ENCODE measurements at places on chromosomes 3 and 15.

- peak; percentile 57 for DNase-seq
Observed at GRCh38 chr15:45795440-45796069, 160.7 kb downstream of the SQOR start.

GRCh38 chr15:61916104-61916503 is 144.1 kb downstream of the VPS13C start:
- no peak for DNase-seq

DNA sequence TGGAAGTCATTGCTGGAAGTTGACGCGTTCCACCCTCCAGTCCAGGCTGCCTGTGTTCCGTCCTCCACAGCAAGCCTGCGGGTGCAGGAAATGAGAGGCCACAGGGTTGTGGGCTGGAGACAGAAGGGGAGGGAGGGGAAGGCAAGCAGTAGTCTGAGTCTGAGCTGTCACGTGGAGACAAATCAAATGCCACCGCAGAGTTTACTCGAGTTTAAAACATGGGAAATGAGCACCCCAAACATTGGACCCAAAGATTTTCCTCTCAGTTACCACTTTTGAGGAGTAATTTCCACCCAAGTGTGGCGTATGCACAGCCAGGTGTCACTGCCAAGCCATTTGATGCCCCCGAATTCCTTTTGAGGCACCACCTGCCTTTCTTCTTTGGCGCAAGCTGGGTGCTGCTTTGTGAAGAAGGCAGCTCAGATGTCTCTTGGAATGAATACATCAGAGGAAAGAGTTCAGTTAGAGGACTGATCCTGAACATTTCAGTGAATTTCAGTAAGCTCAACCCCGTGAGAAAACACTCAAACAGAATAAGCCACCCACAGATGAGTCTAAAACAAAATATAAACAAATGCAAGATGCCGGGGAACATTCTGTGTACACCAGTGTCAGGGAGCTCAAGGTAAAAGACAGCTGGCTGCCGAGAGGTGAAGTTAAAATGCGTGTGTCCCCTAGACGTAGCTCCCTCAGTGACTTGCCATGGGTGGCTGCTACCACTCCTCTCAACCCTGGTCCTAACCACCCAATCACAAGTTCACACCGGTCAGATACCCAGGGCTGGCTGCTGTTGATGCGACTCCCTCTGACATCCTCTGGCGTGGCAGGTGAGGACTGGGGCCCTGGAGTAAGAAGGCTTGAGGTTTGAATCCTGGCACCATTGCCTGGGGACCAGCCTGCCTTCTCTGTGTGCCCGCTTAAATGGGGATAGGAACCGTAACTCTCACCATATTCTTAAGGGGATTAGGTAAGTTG is 203.8 kb downstream of the UACA start:
- DNase-seq, result peak; percentile 78

GRCh38 chr3:73592154-73593144 is 32.3 kb downstream of the PDZRN3 start:
- no peak for DNase-seq

DNA sequence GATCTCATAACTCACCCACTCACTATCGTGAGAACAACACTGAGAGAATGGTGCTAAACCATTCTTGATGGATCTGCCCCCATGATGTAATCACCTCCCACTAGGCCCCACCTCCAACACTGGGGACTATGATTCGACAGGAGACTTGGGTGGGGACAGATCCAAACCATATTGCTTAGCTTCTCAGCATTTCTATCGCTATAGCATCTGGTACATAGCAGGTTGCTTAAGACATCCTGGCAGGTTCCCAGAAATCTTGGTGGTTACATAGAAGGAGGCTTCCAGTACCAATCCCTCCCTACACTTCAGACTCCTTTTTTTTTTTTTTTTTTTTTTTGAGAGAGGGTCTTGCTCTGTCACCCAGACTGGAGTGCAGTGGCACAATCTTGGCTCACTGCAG is 487.8 kb downstream of the EDEM1 start:
- DNase-seq, result no peak

GRCh38 chr3:42177068-42177800 is 86.1 kb downstream of the TRAK1 start:
- DNase-seq, result no peak

- DNase-seq, result no peak
Observed at GRCh38 chr3:37338500-37338899, 164.1 kb upstream of the LRRFIP2 start.

GRCh38 chr3:37291275-37291700 is 116.9 kb upstream of the LRRFIP2 start:
- no peak for DNase-seq

- no peak for DNase-seq
Observed at GRCh38 chr3:158107605-158108444, 1.6 kb upstream of the SHOX2 start.

- no peak for DNase-seq
Observed at GRCh38 chr3:148879256-148879655, 14.2 kb downstream of the CPA3 start.

GRCh38 chr3:50189989-50190388 is 1.4 kb upstream of the GNAT1 start:
- DNase-seq, result no peak

- DNase-seq, result no peak
Observed at GRCh38 chr3:95717048-95717447, 1097.3 kb upstream of the EPHA6 start.

- no peak for DNase-seq
Observed at GRCh38 chr15:21267671-21268395, 172.5 kb downstream of the POTEB3 start.

DNA sequence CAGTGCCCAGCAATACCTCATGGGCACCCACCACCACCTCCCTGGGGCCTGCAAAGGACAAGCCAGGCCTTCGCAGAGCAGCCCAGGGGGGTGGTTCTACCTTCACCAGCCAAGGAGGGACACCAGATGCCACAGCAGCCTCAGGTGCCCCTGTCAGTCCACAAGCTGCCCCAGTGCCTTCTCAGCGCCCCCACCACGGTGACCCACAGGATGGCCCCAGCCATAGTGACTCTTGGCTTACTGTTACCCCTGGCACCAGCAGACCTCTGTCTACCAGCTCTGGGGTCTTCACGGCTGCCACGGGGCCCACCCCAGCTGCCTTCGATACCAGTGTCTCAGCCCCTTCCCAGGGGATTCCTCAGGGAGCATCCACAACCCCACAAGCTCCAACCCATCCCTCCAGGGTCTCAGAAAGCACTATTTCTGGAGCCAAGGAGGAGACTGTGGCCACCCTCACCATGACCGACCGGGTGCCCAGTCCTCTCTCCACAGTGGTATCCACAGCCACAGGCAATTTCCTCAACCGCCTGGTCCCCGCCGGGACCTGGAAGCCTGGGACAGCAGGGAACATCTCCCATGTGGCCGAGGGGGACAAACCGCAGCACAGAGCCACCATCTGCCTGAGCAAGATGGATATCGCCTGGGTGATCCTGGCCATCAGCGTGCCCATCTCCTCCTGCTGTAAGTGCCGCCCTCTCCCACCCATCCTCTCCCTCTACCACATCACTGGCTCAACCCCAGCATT is 19.2 kb upstream of the BFSP2 start:
- no peak for DNase-seq

DNA sequence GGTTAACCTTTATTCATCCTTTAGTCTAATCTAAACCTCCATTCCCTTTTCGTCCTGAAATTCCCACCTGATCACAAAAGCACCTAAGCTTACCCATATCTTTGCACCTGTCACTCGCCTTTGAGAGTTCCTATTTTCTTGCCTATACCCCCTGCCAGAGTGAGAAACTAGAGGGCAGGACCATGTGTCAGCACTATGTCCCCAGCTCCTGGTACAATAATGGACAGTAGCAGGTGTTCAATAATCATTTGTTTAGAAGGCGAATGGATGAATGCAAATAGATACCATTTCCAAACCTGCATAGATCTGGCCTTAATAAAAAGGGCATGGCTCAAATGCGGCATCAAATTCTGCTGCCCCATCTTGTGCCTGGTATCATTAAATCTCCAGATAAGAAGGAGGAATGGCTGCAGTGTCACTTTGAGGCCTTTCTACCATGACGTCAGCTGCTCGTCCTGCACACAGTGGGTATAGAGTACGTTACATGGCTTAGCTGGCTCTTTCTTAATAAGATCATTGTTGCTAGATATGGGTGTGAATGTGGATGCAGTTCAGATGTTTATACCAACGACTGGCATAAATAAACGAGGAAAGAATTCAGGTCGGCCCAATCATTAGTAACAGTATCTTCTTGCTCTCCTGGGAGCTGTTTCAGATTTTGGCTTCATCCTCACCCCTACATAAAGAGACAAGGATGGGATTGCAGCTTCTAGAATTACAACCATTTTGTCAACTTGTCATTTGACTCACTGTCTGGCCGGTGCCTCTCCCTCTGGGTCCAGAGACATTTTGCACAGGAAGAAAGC is 148.7 kb downstream of the RORA start:
- no peak for DNase-seq

DNA sequence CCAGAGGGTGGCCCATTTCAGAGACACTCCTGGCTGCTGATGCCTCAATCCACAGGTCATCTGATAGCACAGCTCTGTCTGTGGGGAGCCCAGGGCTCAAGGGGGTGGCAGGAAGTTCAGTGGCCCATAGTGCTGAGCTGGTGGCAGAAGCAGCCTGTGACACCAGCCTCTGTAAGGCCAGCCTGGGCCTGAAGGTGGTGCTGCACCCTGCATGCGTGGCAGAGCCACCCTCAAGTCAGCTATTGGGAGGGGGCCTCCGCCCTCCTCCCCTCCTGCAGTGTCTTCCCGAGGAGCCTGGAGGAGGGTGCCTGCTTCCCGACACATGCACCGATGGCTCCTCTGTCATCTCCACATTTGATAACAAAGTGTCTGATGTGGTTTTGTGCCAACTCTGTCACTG is 3.0 kb downstream of the PLA1A start:
- no peak for DNase-seq

DNA sequence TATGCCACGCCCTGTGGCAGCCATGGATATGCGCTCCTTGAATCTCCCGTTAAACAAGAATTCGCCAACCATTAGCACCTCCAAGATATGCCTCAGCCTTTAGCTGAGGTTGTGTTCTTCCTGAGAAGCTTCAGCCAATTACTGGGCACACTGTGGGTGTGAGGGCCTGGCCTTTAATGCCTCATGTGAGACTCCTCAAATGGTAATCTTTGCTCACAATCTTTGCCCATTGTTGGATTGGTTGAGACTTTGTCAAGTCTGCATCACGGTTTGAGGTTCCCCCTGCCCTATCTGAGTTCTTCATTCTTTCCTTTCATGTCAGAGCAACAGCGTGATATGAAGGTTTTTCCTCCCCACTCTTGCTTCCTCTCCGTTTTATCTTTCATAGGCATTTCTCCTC is 108.1 kb upstream of the CCDC54 start:
- DNase-seq, result no peak

- DNase-seq, result no peak
Observed at GRCh38 chr15:92480361-92480760, 86.7 kb downstream of the ST8SIA2 start.

DNA sequence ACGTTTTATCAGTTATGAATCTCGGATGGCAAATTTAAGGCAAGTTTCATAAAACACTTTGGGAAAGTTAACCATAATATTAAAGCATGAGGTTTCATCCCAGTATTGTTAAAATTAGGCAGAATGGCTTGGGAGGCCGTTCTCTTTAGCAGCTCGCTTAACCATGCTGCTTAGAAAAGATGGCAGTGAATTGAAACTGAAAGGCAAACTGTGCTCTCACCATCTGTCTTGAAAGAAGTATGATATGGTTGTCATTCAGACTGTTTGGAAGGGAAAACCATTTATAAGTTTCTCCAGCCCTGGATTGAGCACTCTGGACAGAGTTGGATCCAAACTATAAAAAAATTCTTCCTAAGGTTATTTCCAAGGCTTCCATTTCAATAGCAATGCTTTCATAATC is 332.3 kb upstream of the SUCLG2 start:
- DNase-seq, result no peak

DNA sequence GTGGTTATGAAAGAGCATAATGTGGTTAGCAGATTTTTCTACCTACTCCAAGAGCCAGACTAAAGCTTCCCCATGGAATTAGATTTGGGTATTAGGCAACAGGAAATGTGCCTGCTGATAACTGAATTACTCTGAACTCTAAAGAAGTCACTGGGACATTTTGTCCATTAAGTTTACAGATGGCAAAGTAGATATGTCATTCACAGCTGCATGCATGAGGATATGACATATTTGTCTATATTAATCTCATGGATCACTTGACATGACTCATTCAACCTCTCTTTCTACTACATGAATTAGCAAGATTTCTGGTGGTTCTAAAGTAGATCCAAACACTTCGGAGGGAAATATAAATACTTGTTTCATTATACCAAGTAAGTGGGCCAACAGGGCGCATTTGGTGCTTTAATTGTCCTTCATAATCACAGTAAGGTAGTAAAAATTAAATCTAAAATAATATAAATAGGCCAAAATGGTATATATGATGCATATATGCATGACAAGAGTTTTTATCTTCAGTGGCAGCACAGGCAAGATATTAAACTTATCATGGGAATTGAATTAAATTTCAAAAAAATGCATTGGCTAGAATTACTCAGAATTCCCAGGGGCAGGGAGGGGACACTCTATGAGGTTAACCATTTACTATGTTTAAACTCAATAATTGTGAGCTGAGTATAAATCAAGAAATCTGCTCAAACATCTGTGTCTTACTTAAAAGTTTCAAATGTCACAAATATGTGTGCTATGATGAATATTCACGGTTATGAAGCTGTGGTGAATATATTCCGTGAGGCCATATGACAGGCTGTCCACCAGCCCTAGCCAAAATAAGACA is 365.3 kb upstream of the KCNMB2 start:
- no peak for DNase-seq

- no peak for DNase-seq
Observed at GRCh38 chr15:36632226-36632625, 52.8 kb downstream of the CDIN1 start.

DNA sequence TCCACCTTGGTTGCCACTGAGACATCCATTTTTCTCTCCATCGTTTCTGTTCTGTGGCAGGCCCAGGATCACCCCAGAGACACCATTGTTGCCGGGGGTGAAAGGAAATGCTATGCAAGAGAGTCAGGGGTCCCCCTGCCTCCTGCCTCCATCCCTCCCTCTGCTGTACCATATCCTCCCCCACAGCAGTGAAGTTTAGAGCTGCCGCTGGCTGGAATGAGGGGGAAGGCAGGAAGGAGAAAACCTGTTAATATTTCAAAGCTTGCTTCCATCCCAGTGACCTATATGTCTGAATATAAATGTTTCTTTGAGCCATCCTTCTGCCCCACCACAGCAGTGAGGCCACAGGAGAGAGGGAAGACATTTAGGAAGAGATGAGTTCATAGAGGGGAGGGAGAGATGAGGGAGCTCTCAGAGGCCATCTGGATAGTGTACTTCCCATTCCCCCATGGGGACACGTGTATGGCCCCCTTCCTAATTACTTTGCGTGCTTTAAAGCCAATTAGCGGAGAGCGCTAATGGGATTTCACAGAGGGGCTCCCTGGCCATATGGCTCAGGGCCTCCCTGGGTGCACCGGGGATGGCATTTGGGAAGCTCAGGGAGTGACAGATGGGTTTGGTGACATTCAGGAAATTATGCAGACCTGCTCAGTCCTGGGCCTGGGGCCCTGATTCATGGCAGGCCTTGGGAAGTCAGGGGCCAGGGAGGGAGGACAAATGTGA is 40.4 kb upstream of the CHRNB4 start:
- DNase-seq, result no peak

- DNase-seq, result no peak
Observed at GRCh38 chr3:189277711-189278110, 105.9 kb downstream of the TPRG1 start.

GRCh38 chr3:169998668-169999131 is 32.1 kb downstream of the SEC62 start:
- DNase-seq, result no peak

Data from femur (tissue), 1 donor.